Amniotic stem cell (primary cell): ENCODE measurements at places on chromosomes 5 and 9.

DNA sequence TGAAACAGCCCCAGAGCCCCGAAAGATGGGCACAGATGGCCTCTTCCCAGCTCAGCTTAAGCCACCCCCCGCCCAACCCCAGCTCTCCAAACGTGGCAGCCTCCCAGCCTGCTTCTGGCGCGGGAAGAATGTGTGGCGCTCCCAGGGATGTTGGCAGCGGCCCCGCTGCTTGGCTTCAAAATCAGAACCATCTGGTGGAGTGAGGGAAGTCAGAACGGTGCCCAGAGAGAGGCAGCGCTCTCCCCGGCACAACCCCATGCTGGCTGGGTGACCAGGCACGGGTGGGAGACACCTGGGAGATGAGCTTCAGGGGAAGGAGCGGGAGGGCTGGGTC lies 72.7 kb upstream of the ORM1 start:
- DNase-seq, result peak; percentile 76

DNA sequence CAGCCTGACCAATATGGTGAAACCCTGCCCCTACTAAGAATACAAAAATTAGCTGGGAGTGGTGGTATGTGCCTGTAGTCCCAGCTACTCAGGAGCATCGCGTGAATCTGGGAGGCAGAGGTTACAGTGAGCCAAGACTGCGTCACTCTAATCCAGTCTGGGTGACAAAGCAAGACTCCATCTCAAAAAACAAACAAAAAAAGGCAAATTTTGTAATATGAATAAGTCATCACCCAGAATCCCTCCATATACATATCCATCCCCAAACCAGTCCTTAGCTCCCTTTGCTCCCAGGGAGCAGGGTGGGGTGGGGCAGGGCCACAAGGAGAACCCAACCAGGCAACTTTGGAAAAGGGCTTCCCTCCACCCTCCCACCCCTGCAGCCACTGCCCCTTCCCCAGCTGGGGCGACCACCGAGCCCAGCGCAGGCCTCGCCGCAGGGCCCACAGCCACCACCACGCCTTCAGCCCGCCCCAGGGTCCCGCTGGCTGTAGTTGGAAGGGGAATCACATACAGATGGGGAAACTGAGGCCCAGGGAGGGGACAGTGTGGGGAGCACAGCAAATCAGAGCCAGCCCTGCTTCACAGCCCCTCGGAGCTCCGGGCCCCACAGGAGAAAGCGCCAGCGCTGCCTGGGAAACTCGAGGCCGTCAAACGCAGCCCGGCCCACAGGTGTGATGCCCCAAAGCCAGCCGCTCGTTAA lies 7.8 kb downstream of the NOTCH1 start:
- DNase-seq, result no peak

- no peak for DNase-seq
Measured at GRCh38 chr9:130298662-130299279, 33.2 kb downstream of the HMCN2 start.

DNA sequence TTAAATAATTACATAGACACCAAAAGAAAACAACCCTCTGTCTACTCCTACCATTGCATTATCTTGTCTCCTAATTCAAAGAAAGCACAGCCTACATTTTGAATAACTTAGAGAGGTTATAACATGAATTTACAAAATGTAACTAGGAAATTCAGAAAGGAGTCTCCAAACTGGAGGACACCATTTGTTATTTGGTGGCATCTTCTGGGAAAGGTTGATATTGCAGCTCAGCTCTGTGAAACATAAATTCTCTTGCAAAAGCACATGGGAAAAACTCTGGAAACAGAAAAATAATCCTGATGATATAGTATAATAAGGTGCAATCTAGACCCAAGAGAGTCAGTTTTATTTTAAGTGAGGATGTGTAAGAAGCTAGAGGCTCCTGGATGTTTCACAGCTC lies 215.3 kb downstream of the MLLT3 start:
- DNase-seq, result no peak

GRCh38 chr5:116787570-116787969 lies 212.9 kb upstream of the SEMA6A start:
- DNase-seq, result no peak

DNA sequence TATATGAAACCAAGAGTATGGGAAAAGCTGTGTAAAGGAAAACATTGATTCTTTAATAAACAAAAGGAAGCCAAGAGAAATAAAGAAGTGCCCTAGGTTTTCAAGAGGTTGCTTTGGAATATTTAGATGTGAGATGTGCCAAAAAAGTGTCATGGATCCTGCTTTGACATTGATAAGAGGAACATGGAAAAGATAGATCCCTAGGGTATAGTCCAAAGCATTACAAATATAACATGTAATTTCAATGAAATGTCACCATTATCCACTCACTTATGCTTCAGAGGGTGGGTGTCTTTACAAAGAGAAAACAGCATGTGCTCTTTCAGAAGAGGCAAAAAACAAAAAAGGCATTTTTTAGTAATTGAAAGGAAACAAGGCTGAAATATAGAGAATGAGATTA lies 1196.7 kb downstream of the EFNA5 start:
- no peak for DNase-seq

DNA sequence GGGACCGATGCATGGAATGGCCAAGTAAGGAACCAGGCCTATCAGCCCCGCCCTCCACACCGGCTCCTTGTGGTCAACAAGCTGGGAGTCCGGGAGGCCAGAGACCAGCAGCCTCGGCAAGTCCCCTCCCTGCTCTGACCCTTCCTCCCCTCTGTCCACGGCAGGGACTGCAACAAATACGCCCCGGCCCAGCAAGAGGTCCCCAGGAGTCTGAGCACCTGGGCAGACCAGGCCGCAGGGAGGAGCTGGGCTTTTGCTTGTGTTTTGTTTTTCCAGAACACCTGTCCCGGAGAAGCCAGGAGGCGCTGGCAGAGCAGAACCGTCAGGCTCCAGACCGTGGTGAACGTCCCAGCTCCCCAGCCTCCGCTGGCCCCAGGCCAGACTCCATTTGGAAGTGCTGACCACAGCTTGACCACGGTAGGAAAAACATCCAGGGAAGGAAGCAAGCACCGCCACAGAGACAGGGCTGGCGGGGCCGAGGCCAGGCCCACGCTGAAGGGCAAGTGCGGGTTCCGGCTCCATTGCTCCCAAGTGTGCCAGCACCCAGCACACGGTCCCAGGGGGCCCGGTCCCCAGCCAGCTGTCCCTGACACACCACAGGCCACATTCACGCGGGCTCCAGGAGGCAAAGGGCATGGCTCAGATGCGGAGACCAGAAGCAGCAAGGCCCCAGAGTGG lies 56.7 kb downstream of the VAV2 start:
- no peak for DNase-seq

DNA sequence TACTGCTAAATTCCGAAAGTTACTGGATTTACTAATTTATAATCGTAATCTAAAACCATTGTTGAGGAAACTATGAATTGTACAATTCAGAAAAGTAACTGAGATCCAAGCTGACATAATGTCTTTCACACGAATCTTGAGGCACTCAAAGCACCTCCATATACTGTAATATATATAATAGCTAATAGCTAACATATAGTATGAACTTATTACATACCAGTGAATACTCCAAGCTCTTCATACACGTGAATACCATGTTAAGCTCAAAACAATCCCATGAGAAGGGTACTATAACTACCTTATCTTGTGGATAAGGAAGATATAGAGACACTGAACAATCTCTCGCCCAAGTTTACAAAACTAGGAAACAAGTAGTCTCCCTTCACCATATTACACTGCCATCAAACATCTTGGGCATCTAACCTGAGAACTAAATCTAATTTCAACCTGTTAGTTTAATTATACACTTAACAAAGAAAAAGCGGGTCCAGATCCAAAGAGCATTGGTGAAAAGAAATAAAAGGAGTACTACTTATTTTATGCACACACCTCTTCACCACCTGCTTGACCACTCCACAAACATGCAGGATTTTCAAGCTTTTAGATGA lies 1.0 kb downstream of the NUDCD2 start:
- no peak for DNase-seq

DNA sequence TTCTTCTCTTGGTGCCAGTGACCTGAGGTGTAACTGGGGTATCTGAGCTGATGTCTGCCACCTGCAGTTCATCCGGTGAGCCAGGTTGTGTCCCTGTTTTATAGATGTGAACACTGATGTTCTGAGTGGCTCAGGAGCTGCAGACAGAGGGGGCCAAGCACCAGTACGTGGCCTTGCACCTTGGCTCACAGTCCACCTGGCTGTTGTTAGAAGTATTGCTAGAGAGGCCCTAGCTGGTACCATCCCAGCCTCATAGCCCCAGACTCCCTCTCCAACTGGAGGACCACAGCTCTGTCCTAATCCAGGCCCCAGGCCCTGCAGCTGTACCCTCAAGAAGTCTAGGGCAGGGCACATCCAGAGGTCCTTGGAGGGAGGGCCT lies 16.2 kb downstream of the PHF2 start:
- DNase-seq, result no peak

GRCh38 chr9:25224309-25224708 lies 453.9 kb downstream of the TUSC1 start:
- no peak for DNase-seq

DNA sequence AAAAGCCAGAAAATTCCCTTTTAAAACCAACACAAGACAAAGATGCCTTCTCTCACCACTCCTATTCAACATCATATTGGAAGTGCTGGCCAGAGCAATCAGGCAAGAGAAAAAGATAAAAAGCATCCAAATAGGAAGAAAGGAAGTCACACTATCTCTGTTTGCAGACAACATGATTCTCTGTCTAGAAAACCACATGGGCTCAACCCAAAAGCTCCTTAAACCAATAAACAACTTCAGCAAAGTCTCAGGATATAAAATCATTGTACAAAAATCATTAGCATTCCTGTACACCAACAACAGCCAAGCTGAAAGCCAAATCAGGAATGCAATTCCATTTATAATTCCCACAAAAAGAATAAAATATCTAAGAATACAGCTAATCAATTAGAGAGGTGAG lies 112.0 kb downstream of the ADAMTSL1 start:
- DNase-seq, result no peak

DNA sequence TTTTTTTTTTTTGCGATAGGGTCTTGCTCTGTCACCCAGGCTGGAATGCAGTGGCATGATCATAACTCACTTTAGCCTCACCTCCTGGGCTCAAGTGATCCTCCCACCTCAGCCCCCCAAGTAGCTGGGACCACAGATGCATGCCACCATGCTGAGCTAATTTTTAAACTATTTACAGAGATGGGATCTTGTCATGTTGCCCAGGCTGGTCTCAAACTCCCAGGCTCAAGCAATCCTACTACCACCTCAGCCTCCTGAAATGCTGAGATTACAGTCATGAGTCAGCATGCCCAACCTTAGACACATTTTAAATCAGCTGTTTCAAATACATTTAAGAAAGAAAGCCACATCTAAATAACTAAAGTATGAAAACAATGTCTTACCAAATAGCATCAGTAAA lies 439.0 kb downstream of the EBF1 start:
- no peak for DNase-seq

- no peak for DNase-seq
Measured at GRCh38 chr5:99000876-99001275, 72.1 kb upstream of the CHD1 start.

DNA sequence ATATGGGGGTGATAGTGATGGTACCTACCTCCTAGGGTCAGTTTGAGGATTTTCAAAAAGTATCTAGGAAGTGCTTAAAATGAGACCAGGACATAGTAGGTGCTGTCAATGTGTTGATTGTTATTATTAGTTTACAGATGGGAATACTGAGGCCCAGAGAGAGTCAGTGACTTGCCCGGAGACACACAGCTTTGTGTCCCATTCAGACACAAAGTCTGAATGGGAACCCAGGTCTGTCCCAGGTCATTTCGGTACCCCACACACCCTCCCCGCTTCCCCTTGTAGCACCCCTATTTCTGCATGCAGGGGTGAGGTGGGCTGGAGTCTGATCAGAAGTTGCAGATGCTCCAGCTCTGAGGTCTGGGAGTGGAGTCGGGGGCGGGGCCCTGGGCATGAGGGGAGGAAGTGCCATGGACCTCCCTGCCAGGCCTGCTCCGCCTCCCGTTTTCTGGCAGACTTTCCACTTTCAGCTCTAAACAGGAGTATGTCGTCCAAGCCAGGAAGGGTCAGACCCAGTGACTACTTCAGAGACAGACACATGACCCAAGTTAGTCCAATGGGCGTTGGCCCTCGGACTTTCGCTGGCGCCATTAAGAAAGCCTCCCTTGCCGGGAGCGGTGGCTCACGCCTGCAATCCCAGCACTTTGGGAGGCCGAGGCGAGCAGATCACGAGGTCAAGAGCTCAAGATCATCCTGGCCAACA lies 3.2 kb upstream of the DBN1 start:
- no peak for DNase-seq

- DNase-seq, result no peak
Measured at GRCh38 chr9:126617003-126617822, 3.5 kb downstream of the LMX1B start.

GRCh38 chr9:31996331-31996730 lies 388.1 kb upstream of the ACO1 start:
- no peak for DNase-seq

GRCh38 chr5:74079971-74080556 lies 454.1 kb downstream of the ARHGEF28 start:
- DNase-seq, result no peak

DNA sequence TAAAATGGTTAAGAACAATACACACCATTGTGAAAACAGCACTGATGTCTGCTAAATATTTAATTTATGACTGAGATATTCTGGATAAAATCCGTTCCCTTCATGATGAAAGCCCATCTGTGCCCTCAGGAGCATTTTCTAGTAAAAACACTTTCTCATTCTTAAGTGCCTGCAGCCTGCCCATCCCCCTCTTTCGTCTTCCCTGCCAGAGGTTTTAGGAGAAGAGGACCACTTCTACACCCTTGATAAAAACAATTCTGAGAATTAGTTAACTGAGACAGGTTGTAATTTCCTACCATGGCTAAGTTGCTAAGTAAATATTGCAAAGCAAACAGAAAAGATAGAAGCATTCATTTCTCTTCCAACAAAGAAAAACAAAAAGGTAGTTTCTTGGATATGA lies 272.6 kb downstream of the ATPSCKMT start:
- no peak for DNase-seq

GRCh38 chr5:107666051-107666655 lies 4.6 kb downstream of the EFNA5 start:
- DNase-seq, result no peak

- no peak for DNase-seq
Measured at GRCh38 chr9:18923671-18924430, 109.2 kb downstream of the SAXO1 start.

DNA sequence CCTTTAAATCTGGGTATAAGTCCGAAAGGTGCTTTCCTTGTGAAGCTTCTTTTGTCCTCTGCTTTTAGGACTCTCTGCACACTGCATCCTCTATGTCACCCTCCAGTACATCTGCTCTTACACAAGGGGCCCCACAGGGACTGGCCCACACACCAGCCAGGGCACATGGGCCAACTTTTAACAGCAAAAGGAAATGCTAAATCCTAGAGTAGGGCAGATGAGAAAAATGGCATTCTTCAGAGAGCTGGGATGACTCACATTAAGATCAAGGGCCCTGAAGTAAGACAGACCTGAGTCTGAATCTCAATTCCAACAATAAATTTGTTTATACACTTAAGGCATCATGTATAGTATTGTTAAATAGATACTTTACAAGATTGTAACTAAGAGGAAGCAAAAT lies 40.3 kb upstream of the CDKN2B start:
- DNase-seq, result no peak

- DNase-seq, result no peak
Measured at GRCh38 chr5:142821034-142821732, 51.0 kb downstream of the ARHGAP26 start.

GRCh38 chr5:149639737-149640136 lies 58.4 kb downstream of the ARHGEF37 start:
- DNase-seq, result no peak
